Activated naive CD8-positive, alpha-beta T cell treated with anti-CD3 and anti-CD28 coated beads, Interleukin-2, amount 10 ng/mL, durations not matched to agents 7 days and 5 days (primary cell): ENCODE measurements at places on chromosomes 6 and 20. TPM values are rescaled to one million over a fixed set of nuclear protein-coding genes. Genes with fewer than 3 reads are reported as not detected.

- no peak for DNase-seq
- H3K36me3 ChIP-seq: no peaks in the 10 kb centered on the region
- H3K27me3 ChIP-seq: peaks cover 4% of the 10 kb centered on the region
- no peak overlapping the region for H3K4me3 ChIP-seq
- H3K4me1 ChIP-seq: peaks cover 2% of the 10 kb centered on the region
These were observed 6.9 kb downstream of the TCF15 start for GRCh38 chr20:603116-603640.

DNA sequence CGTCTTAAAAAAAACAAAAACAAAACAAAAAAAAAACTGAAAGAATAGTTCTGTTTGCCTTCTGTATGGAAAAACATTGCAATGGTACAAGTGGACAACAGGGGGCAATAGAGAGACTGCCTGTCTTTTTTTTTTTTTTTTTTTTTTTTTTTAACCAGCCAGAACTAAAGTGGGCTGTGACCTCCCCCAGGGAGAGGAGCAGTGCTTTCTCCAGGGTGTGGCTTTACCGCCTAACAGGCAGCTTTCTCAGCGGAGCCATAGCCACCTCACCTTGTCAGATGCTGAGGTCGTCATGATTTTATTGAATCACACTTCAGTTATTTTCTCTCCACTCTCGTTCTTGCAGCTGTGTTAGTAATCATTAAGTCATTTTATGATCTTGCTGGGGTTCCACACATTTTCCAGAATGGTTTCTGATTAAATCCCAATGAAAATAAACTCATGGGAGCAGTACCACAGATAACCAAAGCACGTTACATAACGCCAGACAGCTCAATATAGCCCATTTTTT is 78.4 kb downstream of the GMPR start:
- H3K4me3 ChIP-seq: no peak overlapping the region
- no peaks in the 10 kb centered on the region for H3K27me3 ChIP-seq
- H3K27ac ChIP-seq: no peak overlapping the region
- DNase-seq: no peak

- no peaks in the 10 kb centered on the region for H3K27me3 ChIP-seq
- H3K36me3 ChIP-seq: peaks cover 15% of the 10 kb centered on the region
- H3K27ac ChIP-seq: peak overlapping the region; percentile 98
- DNase-seq: peak; percentile 77
These were observed 58.0 kb downstream of the SULF2 start for GRCh38 chr20:47727170-47727880.

Gene MANEA
- 17.9 TPM for total RNA-seq

Gene PDYN
- not detected for total RNA-seq
